ENCODE measurements at places on chromosomes 3 and 15.

DNA sequence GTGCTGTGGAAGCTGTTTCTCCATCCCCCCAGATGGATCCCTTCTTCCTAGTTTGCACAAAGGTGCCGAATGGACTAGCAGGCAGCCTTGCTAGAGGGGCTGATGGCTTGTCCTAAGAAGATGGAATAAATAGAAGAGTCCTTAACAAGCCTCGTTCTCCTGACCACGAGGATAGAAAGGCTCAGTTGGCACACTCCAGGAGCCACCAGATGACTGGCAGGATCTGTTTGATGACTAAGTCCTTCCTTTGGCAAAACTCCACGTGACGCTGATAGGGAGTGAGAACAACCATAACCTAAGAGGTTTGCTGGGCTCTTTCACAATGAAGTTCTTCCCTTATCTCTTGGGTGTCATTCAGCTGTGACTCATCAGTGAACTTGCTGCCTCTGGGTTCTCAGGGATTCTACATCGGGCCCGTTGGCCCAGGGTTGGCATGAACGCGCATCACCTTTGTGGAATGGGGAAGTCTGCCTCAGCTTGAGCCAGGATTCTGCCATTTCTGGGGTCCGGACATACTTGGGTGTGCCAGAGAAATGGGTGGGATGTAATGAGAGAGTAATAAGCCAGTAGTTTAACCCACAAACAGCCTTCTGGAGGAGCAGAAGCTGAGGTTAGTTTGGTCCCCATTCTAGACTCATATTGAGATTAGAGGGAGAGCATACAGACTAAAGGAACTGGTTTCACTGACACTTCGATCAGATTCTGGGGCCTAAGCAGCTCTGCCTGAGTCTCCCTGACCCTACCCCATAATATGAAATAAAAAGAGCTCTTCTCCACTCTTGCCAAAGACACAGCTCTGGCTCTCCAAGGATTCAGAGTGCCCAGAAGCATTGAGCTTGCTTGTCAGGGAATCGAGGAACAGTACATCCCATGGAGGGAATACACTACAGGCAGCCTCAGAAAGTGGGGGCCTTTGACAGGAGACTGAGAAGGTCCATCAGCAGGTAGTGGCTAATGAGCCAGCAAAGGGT is 2.0 kb upstream of the MELTF start:
- DNase-seq, result no peak

DNA sequence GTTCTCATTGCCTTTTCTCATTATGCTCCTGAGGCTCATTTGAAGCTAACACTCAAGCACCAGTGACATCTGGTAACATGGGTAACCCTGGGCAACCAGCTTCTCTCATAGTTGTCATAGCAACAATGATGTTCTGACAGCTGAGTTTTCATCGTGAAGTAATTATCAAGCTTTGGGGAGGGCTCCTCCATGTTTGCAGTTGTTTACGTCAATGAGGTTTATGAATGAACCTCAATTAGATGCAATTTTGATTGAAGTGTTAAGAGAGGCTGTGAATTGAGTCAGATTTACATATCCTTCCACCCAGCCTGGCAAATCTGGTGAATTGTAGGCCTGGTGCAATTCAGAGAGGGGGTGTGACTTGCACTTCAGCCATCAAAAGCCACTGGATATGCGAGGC is 119.3 kb upstream of the CHD2 start:
- DNase-seq, result no peak

- DNase-seq, result no peak
Observed at GRCh38 chr15:58179741-58180381, 41.7 kb downstream of the AQP9 start.

DNA sequence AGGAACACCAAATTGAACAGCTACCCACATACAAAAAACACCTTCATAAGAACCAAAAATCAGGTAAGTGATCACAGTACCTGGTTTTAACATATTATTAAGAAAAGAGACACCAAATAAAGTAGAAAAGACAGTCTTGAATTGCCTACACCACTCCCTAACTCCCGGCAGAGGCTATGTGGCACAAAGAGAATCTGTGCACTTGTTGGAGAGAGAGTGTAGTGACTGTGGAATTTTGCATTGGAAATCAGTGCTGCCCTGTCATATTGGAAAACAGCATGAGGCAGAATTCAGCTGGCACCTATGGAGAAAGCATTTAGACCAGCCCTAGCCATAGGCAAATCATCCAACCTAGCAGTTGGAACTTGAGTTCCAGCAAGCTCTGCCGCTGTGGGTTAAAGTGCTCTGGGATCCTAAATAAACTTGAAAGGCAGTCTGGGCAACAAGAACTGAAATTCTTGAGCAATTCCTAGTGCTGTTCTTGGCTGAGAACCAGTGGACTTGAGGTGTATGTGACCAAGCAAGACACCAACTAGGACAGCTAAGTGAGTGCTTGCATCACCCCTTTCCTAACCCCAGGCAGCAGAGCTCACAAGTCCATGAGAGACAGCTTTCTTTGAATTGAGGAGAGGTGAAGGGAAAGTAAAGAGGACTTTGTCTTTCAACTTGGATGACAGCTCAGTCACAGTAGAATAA is 969.6 kb upstream of the ALCAM start:
- DNase-seq, result no peak

- DNase-seq, result no peak
Observed at GRCh38 chr3:182637350-182638110, 155.8 kb upstream of the ATP11B start.

DNA sequence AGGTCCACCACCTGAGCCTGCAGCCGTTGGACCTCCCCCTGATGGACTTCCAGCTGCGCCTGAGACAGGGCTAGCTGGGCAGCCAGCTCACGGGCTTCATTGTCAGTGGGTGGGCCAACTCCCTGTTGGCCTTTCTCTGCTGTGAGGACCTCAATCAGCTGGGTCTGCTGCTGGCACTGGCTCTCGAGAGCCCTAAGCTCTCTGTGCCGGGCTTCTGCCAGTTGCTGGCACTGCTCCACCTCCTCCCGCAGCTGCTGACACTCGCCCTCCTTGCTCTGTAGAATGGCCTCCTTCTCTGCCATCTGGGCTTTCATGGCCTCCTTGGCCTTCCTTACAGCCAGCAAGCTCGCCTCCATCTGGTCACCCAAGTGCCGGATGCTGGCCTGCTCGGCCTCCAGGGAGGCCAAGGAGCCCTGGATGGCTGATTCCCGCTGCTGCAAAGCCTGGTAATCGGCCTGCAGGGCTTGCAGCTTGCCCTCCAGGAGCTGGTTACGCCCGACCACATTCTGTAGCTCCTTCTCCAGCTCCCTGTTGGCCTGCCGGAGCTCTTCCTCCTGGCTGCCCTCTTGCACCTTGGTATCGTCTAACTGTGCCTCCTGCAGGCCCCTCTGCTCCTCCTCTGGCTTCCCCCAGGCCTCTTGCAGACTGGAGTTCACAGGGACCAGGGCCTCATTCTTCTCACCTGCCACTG is 23.8 kb downstream of the CXCR6 start:
- DNase-seq, result no peak

GRCh38 chr15:88022716-88023115 is 233.8 kb downstream of the NTRK3 start:
- no peak for DNase-seq

DNA sequence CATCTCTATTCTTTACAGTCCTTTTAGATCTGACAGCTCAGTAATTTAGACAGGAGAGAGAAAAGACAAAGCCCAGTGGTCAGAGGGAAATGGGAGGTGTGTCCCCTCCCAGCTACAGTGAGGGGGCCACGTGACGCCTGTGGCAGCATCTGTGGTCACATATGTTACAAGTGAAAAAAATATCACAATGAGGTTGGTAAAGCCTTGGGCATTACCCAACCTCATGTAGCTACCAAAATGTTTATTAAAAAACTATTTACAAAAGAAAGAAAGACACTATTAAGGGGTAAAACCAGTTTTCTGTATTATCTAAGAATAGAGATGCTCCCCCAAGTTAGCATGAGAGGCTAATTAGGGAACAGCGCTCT is 42.9 kb upstream of the PLCL2 start:
- DNase-seq, result no peak

DNA sequence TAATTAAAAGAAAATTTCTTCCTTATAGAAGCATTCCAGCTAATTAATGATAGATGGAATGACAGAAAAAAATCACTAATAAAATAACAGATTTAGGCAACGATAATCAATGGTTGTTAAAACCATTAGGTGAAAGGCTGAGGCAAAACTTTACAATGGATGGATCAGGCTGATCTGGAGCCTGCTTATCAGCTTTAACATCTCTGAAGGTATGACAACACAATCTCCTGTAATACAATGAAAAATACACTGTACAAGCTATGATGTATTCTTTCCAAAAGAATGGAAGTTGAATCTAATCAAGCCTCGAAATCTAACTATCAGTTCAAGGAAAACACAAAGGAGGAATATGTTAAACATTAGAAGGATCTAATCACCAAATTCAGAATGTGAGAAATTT is 39.3 kb downstream of the EMC4 start:
- DNase-seq, result no peak

- DNase-seq, result no peak
Observed at GRCh38 chr15:58247855-58248842, 110.0 kb downstream of the AQP9 start.

GRCh38 chr3:188026191-188026968 is 127.6 kb upstream of the LPP start:
- no peak for DNase-seq

Measured in activated CD4-positive, CD25-positive, alpha-beta regulatory T cell (primary cell).